ENCODE measurements at places on chromosomes 2 and 18. TPM values are rescaled to one million over a fixed set of nuclear protein-coding genes. Genes with fewer than 3 reads are reported as not detected.

- DNase-seq: no peak
- H3K4me3 ChIP-seq: no peak overlapping the region
- no peaks in the 10 kb centered on the region for H3K4me1 ChIP-seq
- H3K27ac ChIP-seq: no peak overlapping the region
These were observed 20.8 kb upstream of the SOS1 start for GRCh38 chr2:39141334-39142271.

GRCh38 chr2:73035899-73036711, 35.4 kb downstream of the SFXN5 start:
- H3K27ac ChIP-seq: no peak overlapping the region
- no peaks in the 10 kb centered on the region for H3K27me3 ChIP-seq
- peaks cover 4% of the 10 kb centered on the region for H3K4me1 ChIP-seq
- DNase-seq: no peak

- H3K4me3 ChIP-seq: no peak overlapping the region
- no peak for DNase-seq
- H3K4me1 ChIP-seq: no peaks in the 10 kb centered on the region
- no peaks in the 10 kb centered on the region for H3K36me3 ChIP-seq
These were observed 388.6 kb upstream of the NRXN1 start for GRCh38 chr2:51420511-51420910.

DNA sequence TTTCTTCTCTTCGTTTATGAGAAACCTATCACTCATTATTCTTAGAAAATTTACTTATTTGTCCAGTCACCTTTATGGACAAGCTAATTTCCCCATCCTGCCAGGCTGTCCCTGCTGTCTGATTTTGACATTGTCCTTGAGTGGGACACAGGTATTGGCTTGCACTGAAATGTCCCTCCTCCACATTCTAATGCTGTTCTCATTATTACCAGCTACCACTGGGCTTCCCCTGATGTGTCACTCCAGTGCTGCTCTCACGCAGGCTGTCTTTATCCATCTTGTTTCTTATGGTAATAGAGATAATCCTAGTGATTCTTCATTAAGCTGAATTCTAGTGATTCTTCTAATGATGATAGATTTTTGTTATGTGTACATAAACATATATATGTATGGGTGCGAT, 48.1 kb upstream of the RBMS1 start:
- no peak overlapping the region for H3K27ac ChIP-seq
- DNase-seq: no peak
- H3K36me3 ChIP-seq: no peaks in the 10 kb centered on the region

DNA sequence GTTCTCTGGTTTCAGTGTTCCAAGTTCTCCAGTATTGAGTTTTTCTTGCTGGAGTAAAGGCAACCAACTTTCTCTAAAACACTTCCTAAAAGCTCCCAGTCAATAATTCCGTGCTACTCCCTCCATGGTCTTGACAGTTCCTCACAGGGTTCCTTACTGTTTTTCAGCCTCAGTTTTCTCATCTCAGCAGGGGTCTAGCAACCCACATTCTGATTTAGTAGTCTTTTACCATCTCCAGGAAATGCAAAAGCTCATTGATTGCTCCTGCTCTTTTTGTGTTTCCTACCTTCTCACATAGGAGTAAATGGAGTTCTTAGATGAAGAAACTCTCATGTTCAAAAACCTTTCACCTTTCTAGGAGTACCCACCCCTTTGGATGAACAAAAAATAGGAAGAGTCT, 978.8 kb upstream of the POU3F3 start:
- H3K36me3 ChIP-seq: no peaks in the 10 kb centered on the region
- no peaks in the 10 kb centered on the region for H3K4me1 ChIP-seq
- H3K27ac ChIP-seq: no peak overlapping the region

- no peaks in the 10 kb centered on the region for H3K27me3 ChIP-seq
- H3K4me3 ChIP-seq: no peak overlapping the region
- no peaks in the 10 kb centered on the region for H3K4me1 ChIP-seq
- no peak for DNase-seq
- no peak overlapping the region for H3K27ac ChIP-seq
These were observed 120.0 kb upstream of the SLC35G4 start for GRCh38 chr18:11489266-11489899.

DNA sequence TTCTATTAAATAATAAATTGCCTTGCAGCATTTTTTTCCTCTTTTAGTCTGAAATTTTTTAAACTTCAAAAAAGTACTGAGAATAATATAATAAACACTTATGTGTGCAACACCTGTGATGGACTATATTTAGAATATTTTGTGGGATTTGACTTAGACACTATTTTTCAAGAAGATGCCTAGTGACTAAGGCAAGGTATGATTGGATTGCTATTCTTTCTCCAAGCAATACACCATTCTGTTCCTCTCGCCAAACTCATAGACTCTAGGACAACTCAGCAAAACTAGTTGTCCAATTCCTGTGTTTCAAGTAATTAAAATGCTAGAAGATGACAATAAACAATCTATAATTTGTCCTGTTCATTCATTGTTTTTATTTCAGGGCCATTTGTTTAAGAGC, 75.9 kb downstream of the METTL4 start:
- H3K36me3 ChIP-seq: no peaks in the 10 kb centered on the region
- no peaks in the 10 kb centered on the region for H3K4me1 ChIP-seq
- no peak overlapping the region for H3K4me3 ChIP-seq
- H3K27me3 ChIP-seq: no peaks in the 10 kb centered on the region

GRCh38 chr18:50155406-50155805, 39.5 kb downstream of the MYO5B start:
- DNase-seq: no peak
- H3K27ac ChIP-seq: no peak overlapping the region
- H3K4me1 ChIP-seq: peaks cover 3% of the 10 kb centered on the region

- no peaks in the 10 kb centered on the region for H3K4me1 ChIP-seq
- H3K27ac ChIP-seq: no peak overlapping the region
- no peaks in the 10 kb centered on the region for H3K36me3 ChIP-seq
These were observed 212.4 kb downstream of the RPIA start for GRCh38 chr2:88903749-88904353.

DNA sequence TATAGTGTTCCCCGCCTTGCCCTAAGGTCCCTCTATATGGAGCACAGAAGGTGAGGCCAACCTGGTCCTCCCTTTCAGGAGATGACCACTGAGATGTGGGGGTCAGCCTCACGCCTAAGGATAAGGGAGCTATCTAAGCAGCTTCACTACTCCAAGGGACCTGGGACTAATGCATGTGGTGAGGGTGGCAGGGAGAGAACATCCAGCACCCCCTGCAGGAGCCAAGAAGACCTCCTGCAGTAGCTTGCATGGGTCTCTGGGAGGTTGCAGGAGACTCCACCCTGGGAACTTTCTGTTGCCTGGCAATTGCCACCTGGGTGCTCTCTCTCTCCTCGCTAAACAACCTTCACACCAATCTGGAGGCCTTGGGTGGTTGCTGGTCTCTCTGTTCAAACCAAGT, 93.0 kb upstream of the KLHL29 start:
- H3K27me3 ChIP-seq: peaks cover 7% of the 10 kb centered on the region
- no peak overlapping the region for H3K4me3 ChIP-seq
- no peaks in the 10 kb centered on the region for H3K36me3 ChIP-seq
- peaks cover 3% of the 10 kb centered on the region for H3K4me1 ChIP-seq
- DNase-seq: peak; percentile 8

GRCh38 chr2:109724533-109725460, 69.3 kb upstream of the RGPD5 start:
- H3K4me3 ChIP-seq: no peak overlapping the region

DNA sequence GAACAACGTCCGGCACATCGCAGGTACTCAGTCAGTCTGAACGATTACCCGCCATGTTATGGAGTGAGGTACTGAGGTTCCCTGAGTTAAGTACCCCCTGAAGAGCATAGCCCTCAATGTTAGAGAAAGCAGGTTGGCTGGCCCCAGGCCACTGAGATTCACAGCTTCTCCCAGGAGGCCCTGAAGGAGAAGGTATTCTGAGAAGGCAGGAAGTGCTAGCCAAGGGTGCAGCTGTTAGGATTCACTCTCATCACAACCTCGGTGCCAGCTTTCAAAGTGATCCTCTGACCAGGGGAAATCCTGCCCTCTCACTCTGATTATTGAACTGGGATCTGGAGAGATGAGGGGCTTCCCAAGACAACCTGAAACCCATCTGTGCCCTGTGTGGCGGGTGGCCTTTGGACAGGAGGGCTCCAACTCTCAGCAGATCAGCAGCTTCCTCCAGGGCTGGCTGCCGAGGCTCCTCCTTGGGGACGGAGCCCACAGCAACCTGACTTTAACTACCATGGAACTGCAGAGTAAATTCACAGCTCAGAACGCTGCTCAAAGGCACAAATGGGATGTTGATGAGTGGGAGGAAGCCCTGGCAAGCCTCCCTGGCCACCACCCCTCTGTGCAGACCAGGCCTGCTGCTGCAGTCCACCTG, 7.8 kb downstream of the EHD3 start:
- no peaks in the 10 kb centered on the region for H3K36me3 ChIP-seq
- no peak overlapping the region for H3K27ac ChIP-seq
- H3K4me1 ChIP-seq: no peaks in the 10 kb centered on the region
- H3K27me3 ChIP-seq: no peaks in the 10 kb centered on the region
- no peak for DNase-seq
- no peak overlapping the region for H3K4me3 ChIP-seq

DNA sequence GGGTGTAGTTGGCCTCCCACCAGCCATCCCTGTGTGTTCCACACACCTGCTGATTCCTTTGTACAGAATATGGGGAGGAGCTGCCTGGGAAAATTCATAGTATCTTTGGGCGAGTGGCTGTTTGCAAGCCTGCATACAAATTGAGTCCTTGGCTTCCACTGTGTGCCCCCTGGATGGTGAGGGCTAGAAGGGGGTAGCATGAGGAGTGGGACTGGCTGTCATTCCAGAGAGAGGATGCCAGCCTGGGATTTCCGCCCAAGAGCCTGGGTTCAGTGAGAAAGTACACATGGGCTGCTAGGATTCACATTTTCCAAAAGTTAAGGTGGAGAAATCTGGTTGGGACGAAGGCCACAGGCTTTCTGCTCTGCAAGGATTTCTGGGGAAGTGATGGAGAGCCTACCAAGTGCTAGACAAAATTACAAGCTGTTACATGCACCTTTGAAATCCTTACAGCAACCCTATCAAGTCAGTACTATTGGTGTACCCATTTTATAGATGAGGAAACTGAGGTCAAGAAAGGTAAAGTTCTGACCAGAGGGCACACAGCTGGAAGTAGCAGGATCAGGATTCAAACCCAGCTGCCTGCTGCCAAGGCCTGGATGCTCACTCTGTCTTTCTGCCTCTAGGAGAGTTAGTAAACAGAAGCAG, 606 bp upstream of the TOGARAM2 start:
- H3K36me3 ChIP-seq: no peaks in the 10 kb centered on the region
- no peaks in the 10 kb centered on the region for H3K4me1 ChIP-seq
- no peak for DNase-seq

DNA sequence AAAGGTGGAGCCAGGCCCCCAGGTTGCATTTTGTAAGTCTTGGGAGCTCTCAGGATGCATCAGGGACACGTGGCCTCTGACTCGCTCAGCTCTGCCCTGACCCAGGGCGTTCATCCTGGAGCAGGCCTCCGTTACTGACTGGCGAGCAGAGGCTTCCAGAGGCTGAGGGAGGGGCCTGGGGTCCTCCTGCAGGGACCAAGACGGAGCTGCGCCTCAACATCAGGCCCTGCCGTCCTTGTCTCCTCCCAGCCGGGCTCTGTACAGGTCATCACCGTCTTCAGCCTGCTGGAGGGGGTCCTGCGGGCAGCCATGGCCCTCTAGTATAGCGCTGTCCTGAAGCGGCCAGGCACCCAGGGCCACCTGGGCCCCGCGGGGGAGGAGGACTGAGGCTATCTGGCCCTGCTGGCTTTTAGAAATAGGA, 10.2 kb upstream of the ALPP start:
- H3K27me3 ChIP-seq: peaks cover 3% of the 10 kb centered on the region
- H3K4me3 ChIP-seq: no peak overlapping the region
- H3K36me3 ChIP-seq: no peaks in the 10 kb centered on the region

DNA sequence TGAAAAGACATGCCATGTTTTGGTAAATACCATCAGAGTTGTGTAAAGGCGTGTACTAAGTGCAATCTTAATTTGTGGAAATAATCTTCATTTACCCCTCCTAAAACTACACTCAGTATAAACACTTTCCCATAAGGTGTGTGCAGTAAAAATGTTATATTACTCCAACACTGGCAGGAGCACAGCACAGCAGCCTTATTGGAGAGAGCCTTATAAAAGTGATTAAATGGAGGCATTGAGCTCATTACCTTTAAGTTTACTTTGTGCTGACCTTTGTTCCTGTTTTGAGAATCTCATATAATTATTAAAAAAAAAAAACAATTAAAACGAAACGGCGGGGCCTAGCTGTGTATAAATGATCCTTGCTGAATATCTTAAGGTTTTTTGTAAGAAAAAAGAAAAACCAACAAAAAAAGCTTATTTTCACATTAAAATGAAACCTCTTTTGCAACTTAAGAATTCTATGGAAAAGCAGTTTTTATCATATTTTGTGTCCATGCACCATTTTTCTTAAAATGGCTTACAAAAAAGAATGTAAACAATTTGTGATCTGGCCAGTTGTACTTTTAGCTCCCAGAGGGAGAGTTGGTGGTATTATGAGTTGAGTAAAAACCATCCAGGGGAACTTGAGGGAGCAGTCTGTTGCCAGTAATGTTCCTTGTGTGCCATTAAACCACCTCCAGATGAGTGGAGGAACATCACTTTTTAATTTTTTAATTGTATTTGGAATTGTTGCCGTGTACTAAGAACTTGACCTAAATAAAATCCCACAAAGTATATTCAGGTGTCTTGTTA, 103.4 kb downstream of the ABI2 start:
- H3K36me3 ChIP-seq: no peaks in the 10 kb centered on the region
- H3K27ac ChIP-seq: no peak overlapping the region
- DNase-seq: peak; percentile 14
- no peak overlapping the region for H3K4me3 ChIP-seq

DNA sequence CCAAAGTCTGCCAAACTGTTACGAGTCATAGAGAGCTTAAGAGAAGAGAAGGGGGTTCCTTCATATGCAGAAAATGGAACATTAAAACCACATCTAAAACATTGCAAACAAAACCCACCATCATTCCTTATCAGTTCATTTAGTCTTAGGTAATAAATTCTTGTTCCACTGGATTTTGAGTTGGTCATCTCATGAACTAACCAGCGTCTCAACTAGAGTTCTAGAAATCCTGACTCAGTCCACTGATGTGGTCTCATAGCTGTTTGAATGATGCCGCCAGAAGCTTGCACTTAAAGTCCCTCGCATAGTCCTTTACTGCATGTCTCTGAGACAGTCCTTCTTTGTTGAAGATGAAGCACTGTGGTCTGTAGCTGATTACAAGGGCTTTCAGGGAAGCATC, 15.0 kb upstream of the CAB39 start:
- no peak overlapping the region for H3K4me3 ChIP-seq
- H3K36me3 ChIP-seq: no peaks in the 10 kb centered on the region
- no peak overlapping the region for H3K27ac ChIP-seq
- H3K4me1 ChIP-seq: no peaks in the 10 kb centered on the region

The DCDC2C gene
- not detected for polyA plus RNA-seq

The CRYBA2 gene
- 3.8 TPM for polyA plus RNA-seq

The MRPS9 gene
- polyA plus RNA-seq: 44.1 TPM

The NT5DC4 gene
- polyA plus RNA-seq: 0.04 TPM

The GPR39 gene
- 12.6 TPM for polyA plus RNA-seq

The PROKR1 gene
- not detected for polyA plus RNA-seq

The OTOS gene
- not detected for polyA plus RNA-seq
